Astrocyte (in vitro differentiated cells and primary cell): ENCODE measurements at places on chromosomes 5 and 9.

DNA sequence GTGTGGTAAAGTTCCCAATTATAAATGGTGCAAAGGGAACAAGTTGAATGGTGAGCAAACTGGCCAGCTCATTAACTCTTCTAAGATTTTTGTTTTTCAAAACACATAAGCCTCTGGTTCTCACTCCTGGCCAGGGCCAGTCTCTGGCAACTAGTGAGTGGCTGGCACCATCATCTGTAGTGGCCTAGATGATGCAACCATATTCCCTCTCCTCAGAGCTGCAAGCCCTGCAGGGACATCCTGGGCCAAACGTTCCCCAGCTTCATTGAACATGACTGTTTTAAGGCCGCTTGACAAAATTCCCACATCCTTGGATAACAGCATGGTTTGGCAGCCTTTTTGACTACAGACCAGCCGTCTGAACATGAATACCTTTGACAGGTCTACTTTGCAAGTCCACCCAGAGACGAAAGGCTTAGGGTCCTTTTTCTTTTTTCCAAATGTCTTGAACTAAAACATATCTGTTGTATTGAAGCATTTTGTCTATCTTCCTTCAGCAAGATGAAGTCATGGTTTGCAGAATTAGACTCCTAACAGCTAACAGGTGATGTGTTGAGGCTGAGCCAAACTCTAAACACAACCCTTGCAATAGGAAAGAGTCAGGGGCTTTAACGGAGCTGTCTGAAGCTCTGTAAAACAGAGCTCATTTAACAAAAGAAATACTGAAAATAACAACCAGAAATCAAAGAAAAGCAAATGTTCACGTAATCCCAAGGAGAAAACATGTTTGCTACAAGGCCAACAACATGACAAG, 23.8 kb downstream of the MACROH2A1 start:
- no peak for DNase-seq

DNA sequence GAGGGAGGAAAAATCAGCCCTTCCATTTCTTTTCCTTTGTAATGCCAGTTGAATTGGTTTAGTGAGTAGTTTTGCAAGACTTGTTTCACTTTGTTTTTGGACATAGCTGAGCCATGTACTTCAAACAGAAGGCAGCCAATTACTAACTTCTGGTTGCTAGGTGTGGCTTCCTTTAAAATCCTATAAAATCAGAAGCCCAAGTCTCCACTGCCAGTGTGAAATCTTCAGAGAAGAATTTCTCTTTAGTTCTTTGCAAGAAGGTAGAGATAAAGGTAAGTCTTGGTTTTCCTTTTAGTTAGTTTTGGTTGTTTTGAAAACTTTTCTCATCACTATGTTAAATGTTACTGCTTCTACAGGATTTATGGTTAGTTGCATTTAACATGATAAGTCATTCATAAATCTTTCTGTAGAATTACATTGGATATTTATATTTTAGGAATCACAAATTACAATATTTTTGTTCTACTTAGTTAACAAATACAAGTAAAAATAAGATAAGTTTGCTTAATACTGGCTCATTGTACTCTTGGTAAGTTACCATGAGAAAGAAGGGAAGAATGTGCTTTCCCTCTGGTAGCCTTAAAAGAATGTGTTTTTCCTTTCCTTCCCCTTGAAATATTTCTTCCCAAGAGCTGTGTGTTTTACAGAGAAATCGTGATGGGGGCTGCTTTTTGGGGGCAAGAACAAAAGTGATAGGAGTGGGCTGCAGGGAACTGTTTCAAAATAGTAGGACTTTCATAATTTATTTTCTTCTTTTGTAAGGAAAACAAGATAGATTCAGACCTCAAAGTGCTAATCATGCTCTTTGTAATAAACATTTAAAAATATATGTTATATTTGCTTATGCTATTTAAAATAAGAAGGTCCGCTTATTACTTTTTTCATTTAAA, at the start of gene ANXA1:
Gene ANXA1, plus strand, starts transcription at position 213 of the 890 bp plus-strand sequence. CDS start 6,671 bp downstream, outside the sequence.
- peak; percentile 87 for DNase-seq

- DNase-seq = no peak
Observed at GRCh38 chr9:92265154-92265553, 28.3 kb downstream of the IARS1 start.

DNA sequence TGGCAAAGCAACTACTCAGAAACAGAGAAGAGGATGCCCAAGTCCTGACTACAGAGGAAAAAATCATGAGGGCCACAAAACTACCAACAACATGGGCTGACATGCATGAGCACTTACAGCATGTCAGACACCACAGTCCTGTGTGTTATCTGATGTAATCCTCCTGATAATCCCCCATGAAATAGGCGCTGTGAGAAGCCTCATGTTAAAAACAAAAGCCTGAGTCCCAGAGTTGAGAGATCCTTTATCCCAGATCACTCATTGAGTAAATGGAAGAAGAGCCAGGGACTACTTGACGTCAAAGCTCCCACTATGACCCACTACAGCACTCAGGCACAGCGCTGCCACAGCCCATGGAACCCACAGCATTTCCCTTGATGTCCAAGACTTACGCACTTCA, 7.2 kb upstream of the SPOCK1 start:
- no peak for DNase-seq

GRCh38 chr5:63923914-63924313, 38.3 kb downstream of the HTR1A start:
- no peak for DNase-seq

- DNase-seq = no peak
Observed at GRCh38 chr5:105619725-105620124, 2051.0 kb downstream of the EFNA5 start.

- peak; percentile 27 for DNase-seq
Observed at GRCh38 chr9:92312887-92313623, 12.1 kb downstream of the NOL8 start.

GRCh38 chr5:157477814-157478494, 17.9 kb downstream of the NIPAL4 start:
- DNase-seq = no peak

GRCh38 chr9:130844044-130844451, 9.0 kb downstream of the ABL1 start:
- DNase-seq = no peak

- DNase-seq = no peak
Observed at GRCh38 chr5:7789567-7789966, 61.4 kb downstream of the CFAP90 start.

GRCh38 chr5:142472306-142472951, 147.6 kb upstream of the SPRY4 start:
- peak; percentile 92 for DNase-seq

GRCh38 chr5:166240705-166241104, 2050.7 kb upstream of the WWC1 start:
- no peak for DNase-seq

DNA sequence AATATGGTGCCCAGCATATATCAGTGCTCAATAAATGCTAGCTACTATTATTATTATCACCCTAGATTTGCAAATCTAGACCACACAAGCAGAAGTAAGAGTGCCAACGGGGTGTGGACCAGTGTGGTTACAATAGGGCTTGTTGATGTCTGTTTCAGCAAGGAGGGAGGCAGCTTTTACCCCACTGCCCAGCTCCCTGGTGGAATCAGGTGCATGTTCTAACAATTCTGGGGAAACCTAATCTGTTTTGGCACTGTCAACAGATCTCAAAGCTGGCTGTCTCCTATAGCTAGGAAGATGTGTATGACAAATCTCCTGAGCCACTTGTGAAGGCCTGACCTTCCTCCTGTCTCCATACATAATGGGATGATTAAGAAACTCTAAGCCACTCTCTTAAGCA, 5.7 kb downstream of the TGFBI start:
- no peak for DNase-seq

GRCh38 chr9:132410642-132411041, 631 bp downstream of the CFAP77 start:
- DNase-seq = no peak

GRCh38 chr9:129264388-129264787, 86.3 kb upstream of the IER5L start:
- no peak for DNase-seq

- DNase-seq = no peak
Observed at GRCh38 chr5:59276917-59277372, 616.6 kb downstream of the PDE4D start.
